ENCODE measurements at places on chromosomes 13 and 19.

- no peak for DNase-seq
Observed at GRCh38 chr19:45172611-45173208, 5.3 kb downstream of the TRAPPC6A start.

DNA sequence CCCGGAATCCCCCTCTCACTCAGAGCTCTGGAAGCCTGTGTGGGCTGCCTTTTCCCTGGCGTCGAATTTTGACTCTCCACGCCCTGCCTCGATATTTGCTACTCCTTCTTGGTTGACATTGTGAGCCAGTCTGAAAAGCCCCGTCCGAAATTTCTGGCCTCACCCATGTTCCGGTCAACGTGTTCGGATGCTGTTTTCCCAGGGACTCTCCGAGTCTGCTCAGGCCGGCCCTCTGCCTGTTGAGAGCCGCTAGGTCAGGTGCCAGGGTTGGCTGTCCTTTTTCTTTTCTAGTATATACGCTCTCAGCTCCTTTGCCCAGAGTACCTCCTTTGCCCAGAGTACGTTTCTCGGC lies 6.8 kb upstream of the DGKH start:
- DNase-seq, result no peak

DNA sequence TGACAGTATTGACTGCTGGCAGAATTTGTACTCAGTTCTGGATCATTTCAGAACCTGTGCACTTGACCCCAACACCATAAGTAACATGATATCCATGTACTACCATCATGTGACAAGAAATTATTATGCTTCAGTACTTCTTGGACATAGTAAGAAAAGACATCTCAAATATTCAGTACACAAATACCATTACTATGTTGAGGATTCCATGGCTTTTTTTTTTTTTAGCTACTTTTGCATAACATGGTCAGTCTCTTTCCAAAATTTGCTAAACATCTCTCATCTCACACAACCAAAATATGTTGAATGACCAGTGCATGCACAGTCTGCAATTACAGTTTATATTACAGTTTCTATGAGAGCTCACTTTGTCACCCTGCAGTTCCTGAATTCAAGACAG lies 85.3 kb downstream of the FLT1 start:
- DNase-seq, result no peak

GRCh38 chr13:43126420-43126819 lies 103.0 kb downstream of the DNAJC15 start:
- no peak for DNase-seq

DNA sequence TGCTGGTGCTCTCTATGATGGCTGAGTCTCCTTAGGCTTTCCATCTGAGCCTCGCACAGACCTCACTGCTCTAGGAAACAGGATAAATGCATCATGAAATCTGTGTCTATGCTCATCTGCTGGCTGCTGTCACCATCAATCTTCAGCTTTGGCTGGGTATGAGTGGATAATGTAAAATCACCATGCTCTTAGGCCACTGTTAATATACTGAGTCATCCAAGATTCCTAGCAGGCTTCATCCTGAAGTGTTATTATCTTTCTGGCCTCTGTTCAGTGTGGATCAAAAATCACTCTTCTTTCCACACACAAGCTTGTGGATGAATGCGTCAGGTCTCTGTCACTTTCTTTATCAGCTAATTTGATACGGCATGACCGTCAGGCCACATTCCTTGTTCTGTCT lies 317.4 kb downstream of the NALCN start:
- DNase-seq, result no peak

- DNase-seq, result no peak
Observed at GRCh38 chr13:65756071-65756671, 1474.0 kb downstream of the PCDH9 start.

DNA sequence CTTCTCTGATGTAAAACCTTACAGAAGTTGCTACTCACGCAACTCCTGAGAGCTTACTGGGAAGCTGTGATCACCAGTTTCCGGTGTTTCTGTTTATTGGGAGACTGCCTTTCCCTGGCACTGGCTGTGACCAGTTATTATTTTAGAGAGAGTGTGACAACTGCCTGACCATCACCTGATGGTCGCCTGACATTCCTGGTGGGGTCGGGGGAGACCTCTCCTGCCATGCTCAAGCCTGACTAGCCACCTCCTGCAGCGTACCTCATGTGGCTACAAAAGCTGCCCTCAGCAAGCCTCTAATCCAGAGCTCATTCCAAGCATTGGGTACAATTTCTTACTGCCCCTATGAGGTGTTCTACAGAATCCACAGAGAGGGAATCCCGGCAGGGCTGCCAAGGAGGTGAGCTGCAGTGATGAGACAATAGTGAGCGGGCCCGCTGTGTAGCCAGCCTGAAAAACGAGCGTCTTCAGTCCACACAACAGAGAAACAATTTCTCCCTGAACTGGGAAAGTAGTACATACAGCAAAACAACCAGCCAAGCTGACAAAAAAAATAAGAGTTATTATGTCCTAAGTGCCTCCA lies 28.7 kb downstream of the GJA3 start:
- no peak for DNase-seq

DNA sequence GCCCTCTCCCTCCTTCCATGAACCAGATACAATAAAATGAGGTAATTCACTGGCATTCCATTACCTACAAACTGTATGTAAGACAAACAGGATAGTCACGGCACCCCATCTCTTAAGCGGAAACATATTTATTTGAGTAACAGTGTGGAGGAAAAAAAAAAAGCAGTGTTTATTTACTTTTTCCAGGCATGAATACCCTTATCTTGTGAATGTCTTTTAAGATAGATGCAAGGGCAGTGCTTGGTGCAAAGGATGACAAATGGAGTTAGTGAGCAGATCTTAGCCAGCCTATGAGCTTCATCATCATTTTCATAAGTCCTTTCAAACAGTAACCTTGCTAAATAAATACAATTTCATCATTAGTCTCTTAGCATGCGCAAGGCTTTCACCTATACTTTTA lies 1661.8 kb upstream of the SPRY2 start:
- DNase-seq, result no peak

- DNase-seq, result no peak
Observed at GRCh38 chr13:107217251-107217650, 649.3 kb upstream of the ARGLU1 start.

DNA sequence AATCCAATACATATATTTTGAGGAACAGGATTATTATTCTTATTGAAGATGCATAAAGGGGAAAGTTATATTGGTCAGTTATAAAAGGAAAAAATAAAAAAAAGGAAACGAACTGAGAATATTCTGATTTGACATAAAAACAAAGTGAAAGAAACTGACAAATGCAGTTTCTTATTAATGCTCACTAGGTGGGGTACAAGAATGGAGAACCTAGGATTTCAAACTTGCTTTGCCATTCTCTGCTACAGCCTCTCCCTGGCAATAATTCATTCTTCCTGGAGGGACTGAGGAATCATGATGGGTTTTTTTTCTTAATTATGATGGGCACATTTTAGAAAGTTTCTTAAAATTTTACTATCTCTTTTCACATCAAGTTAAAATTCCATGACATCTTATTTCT lies 154.9 kb downstream of the PCDH9 start:
- DNase-seq, result no peak
